ENCODE measurements at places on chromosomes 1 and 21.

GRCh38 chr1:46940307-46940706 is 969 bp downstream of the CYP4A11 start:
- DNase-seq, result no peak

DNA sequence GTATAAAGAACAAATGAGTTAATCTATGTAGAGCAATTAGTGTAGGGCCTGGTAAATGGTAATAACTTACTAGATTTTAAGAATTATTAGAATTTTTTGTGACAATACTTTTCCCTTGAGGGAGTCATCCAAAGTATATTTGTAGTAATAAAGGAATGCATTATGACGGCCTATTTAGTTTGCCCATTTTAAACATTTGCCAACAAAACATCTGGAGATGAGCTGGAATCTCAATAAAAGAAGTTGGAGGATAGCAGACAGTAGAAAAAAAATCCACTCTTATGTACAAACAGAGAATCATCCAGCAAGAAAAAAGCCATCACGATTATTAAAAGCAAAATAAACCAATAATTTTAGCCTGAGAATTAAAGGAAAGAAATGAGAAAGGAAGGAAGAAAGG is 567.3 kb upstream of the ADAMTS5 start:
- no peak for DNase-seq

DNA sequence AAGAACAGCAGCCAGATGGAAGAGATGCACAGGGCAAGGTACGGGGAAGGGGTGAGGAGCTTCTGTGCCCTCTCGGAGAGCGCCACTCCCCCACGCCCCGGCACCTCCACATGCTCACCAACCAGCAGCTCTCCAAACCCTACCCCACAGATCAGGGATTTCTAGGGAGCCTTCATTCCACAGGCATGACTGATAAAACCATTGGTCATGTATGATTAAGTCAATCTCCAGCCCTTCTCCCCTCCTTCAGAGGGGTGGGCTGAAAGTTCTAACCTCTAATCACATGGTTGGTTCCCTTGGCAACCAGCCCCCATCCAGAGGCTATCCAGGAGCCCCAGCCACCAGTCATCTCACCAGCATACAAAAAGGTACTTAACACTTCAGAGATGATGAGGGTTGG is 144.7 kb downstream of the TGFBR3 start:
- DNase-seq, result no peak

GRCh38 chr1:115314765-115315164 is 23.3 kb downstream of the NGF start:
- DNase-seq, result no peak

- DNase-seq, result no peak
These were observed at the start of gene CHD5 for GRCh38 chr1:6180268-6180706. TSS of gene CHD5 (minus strand) at chr1:6180321. CDS start at chr1:6180023, 298 bp downstream.

DNA sequence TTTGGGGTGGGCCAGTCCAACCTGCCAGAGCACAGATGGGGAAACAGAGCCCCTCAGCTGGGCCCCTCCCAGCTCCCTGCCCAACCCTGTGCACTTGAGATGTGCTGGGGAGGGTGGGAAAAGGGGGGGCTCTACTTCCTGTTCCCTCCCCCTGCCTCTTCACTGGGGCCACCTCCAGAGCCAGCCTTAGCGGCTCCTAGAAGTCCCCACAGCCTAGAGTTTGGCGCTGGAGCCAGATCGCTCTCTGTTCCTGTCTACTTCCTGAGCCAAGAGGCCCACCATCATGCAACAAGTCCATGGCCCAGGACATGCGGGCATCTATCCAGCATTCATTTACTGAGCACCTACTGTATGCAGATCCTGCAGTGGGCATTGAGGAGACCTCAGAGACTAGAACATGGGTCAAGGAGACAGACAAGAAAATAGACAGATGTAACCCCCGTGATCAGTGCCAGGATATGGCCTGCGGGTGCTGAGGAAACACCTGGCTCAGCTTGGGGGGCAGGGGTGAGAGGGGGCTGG is 144.1 kb downstream of the SYF2 start:
- DNase-seq, result no peak

- no peak for DNase-seq
These were observed 60.8 kb upstream of the PRRC2C start for GRCh38 chr1:171424494-171424893.

DNA sequence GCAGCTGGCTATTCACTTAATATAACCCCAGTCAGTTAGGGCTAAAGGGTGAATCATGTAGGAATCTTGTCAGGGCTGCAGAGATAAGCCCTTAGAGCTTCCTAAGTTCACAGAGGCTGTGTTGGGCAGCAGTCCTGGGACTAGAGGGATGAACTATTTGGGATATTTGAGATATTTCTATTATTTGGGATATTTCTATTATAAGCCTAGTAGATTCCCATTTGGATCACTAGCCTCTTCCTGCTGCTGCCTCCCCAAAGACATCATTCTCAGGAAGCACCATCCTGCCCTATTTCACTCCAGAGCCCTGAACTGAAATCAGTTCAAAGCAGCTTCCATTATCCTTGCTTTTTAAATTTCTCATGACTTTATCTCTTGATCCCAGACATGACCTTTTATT is 501.3 kb downstream of the NUF2 start:
- DNase-seq, result no peak

GRCh38 chr21:44572959-44573583 is 458 bp upstream of the KRTAP10-4 start:
- DNase-seq, result no peak

- DNase-seq, result no peak
These were observed 58.5 kb downstream of the EXTL2 start for GRCh38 chr1:100835866-100836842.

DNA sequence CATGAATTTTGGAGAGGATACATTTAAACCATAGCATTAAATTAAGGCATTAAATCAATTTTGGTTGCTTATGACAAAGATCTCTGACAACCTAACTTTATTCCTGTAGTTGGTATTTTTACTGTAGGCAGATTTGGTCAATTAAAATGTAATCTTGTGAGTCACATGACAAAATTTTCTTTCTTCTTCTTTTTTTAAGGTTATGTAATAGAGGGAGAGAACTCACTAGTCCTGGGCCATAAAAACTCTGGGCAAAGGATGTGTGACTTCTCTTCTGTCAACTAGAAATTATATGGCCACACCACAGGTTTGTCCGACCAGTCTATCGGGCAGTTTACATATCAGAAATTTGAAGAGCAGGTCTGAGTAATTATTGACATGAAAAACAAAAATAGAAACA is 181.4 kb downstream of the RYR2 start:
- DNase-seq, result no peak

DNA sequence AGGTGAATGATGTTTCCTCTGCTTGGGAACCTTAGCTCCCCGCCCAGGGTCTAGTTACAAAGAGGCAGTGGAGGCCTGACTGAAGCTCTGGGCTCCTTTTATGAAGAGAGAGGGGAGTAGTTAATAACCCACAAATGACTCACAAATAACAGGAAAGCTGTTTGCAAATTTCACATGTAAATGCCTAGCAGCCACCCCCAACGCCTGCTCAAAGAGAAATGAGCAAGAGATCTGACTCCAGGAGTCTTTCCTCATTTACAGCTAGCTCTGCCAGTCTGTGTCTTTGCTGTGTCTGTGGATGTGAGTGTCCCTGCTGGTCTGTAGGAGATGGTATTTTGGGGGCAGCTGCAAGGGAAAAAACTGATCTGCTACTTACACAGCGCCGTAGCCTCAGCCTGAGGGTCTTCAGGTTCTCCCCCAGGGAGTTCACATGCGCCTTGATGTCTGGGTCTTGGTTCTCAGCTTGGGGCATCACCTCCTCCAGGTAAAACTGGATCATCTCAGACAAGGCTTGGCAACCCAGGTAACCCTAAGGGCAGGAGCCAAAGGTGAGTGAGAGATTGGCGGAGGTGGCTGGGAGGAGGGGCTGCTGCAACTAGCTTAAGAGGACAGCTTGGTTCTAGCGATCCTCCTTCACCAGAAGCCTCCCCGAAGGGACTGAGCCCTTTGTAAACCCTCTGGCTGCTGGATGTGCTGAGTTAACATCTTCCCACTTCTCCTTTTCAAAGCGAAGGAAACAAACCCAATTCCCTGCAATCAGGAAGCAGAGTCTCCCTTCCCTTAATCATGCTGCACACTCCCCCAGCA is at the start of gene IL19:
Gene IL19, plus strand, starts transcription at position 243 of the 807 bp plus-strand sequence. CDS start 65,890 bp downstream, outside the sequence.
- peak; percentile 74 for DNase-seq

DNA sequence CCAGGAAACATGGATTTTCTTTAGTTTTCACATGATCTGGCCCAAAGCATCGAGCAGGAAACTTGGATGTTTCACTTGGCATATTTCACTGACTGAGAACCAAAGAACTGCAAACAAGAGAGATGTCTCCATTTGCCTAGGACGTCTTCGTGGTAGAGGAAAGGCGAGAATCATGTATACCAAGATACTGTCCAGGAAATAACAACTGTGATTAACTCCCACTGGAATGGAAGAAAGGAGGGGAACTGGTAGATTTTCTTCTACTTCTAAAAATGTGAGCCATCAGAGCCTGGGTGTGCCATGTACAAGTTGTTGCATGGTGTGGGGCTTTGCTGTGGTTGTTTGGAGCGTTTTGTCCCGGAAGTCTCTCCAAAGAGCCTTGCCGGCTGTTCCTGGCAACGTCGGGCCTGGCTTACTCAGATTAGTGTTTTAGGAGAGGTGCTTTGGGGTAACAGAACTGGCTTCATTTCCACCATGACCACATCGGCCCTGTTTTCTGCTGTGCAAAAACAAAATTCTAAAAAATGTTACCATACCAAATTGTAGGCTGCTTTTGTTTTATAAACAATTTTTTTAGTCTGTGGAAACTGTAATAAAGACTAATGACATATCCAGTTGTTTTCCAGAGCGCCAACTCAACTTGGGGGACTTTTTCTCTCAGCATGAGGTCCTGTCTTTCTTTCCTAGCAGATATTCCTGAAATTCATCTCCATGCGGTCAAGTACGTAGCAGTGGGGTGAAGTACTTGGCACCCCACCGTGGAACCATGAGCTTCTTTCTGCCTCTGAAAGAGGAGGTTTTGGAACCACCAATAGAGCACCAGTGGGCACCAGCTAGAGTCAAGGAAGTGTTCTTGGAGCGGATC is 118.3 kb downstream of the TM2D1 start:
- DNase-seq, result no peak

GRCh38 chr1:6438047-6438525 is 13.5 kb downstream of the ESPN start:
- peak; percentile 81 for DNase-seq

- no peak for DNase-seq
These were observed 8.1 kb upstream of the CITED4 start for GRCh38 chr1:40870135-40870728.

- no peak for DNase-seq
These were observed 27.4 kb downstream of the SNRPE start for GRCh38 chr1:203888807-203889251.

GRCh38 chr1:207362962-207363860 is 41.7 kb downstream of the CD55 start:
- no peak for DNase-seq

- no peak for DNase-seq
These were observed 9.0 kb downstream of the HCRTR1 start for GRCh38 chr1:31626223-31627207.

GRCh38 chr1:61591351-61591750 is 133.6 kb downstream of the TM2D1 start:
- no peak for DNase-seq

GRCh38 chr1:200290010-200290685 is 119.7 kb downstream of the ZNF281 start:
- no peak for DNase-seq

GRCh38 chr1:155455588-155456195 is 106.9 kb downstream of the ASH1L start:
- no peak for DNase-seq

GRCh38 chr21:20443558-20444155 is 554.6 kb upstream of the NCAM2 start:
- DNase-seq, result peak; percentile 58

- no peak for DNase-seq
These were observed 44.1 kb upstream of the KCND3 start for GRCh38 chr1:112033439-112034120.

- DNase-seq, result no peak
These were observed 548.9 kb downstream of the NUF2 start for GRCh38 chr1:163870666-163871065.

DNA sequence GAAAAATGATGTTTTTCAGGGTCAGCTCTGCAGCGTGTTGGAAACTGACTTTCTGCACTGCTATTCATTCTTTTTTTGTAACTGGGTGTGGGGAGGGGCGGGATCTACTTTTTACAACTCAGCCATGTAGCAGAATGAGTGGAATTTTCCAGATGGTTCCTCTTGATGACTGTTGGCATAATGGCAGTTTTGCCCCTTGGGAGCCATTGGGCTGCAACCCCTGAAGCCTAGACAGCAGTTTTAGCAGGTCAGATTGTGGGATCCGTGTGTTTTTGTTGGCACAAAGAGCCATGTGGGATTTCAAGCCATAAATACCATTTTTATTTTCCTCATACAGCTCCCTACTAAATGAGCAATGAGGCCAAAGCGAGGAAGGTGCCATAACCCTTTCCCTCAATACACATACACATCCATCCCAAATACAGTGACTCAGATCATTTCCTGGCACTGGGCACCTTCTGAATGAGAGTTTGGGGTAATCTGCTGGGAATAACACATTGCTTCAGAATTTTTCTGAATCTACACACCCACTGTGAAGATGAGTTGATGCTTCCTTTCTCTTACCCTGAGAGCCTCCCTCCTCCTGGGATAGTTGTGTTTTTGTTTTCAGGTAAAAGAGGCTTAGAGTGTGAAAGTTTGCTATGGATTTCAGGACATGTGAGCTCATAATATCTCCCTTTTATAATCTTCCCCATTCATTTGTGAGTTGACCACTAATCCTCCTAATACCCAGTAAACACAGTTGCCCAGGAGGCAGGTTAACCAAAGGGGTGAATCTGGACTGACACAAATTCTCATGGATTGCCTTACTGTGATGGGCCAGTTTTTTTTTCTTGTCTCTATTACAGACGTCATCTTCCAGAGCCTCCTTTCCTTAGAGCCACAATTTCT is 13.1 kb downstream of the S100A10 start:
- no peak for DNase-seq

GRCh38 chr1:46790446-46791101 is 8.3 kb upstream of the CYP4B1 start:
- no peak for DNase-seq

DNA sequence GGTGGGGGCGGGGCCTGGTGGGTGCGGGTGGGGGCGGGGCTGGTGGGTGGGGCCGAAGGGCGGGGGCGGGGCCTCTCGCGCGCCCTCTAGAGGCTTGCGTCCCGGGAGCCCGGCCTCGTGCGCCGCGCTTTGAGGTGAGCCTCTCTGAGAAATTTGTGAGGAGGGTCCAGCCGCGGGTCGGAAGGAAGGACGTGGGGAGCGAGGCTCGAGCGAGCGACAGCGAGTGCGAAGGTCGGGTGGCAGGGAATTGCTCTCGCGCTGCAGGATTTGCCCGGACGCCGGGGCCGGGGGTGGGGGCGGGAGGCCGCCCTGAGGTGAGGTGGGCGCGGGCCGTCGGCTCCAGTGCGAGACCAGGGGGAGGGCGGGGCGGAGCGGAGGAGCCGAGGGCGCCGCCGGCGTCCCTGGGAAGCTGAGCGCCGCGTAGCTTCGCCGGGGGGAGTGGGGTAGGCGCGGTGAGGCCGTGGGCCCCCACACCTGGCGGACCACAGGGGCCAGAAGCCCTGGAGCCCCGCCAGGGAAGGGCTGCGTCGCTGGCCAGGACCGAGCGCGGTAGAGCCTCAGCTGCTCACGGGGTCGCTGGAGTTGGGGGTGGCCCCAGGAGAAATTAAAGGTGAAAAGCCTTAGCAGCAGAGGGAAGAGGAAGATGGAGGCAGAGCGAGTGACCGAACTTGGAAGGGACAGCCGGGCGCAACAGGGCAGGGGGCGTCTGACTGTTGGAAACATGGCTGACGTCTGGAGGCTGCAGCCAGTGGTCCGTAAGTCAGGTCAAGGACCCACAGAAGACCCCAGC is 754 bp upstream of the LSS start:
- DNase-seq, result peak; percentile 49

GRCh38 chr1:67250051-67250653 is 57.5 kb upstream of the IL12RB2 start:
- no peak for DNase-seq

- no peak for DNase-seq
These were observed 20.6 kb downstream of the ZBTB37 start for GRCh38 chr1:173888749-173889148.
